IPS DF 6.9 (cell line): ENCODE measurements at places on chromosomes 16 and 17.

DNA sequence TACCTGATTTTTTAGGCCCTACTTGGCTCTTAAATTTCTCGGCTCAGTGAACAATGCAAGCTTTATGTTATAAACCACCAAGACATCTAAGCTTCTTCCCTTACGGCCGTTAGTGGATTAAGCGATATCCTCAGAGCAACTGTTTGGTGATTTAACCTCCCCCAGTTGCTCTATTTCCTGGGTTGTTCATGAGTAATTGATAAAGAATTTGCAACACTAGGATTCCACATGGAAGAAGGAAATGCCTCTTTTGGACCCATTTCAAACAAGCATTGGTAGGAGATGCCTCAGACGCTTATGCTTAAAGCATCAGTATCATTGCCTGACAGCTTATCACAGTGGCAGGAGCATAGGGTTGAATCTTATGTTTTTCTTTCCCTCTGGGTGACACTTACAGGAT lies 65.3 kb downstream of the RBFOX1 start:
- no peak for DNase-seq

DNA sequence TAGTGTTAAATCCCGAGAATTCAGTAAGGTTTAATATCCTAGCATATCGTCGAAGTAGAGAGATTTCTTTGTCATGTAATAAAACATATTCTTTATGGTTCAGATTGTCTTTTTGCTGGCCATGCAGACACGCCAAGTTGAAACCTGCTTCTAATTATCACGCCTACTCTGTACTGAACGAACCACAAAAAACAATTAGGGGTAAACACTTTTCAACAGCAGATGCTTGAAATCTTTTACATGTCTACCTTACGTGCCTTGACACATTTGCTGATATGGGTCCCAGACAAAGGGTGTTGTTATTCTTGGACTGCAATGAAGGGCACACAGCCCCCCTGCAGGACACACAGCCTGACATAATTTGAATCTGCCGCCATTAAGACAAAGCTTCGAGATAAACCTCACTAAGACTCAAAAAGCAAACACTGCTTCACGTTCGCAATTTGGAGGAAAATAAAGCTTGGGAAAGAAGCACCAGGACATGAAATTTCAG lies 13.3 kb downstream of the WIPI1 start:
- DNase-seq = no peak

DNA sequence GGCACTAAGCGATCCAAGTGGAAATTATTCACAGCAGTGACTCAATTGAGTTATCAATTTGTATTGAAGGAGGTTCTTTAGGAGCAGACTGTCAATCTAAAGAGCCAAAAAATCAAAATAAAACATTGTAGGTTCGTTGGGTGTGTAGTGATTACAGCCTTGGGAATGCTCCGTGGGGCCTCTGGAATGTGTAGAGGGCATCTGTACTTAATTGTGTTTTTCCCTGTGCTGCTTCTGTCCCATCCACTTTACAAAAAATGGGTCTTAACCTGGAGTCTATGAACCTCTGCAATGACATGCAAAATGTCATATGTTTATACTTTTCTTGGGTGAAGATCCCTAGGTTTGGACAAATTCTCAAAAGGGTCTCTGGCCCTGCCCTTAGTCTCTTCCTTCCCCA lies 215.1 kb downstream of the CCDC182 start:
- DNase-seq = no peak

- DNase-seq = no peak
Observed at GRCh38 chr16:69190598-69190997, 3.6 kb downstream of the SNTB2 start.

DNA sequence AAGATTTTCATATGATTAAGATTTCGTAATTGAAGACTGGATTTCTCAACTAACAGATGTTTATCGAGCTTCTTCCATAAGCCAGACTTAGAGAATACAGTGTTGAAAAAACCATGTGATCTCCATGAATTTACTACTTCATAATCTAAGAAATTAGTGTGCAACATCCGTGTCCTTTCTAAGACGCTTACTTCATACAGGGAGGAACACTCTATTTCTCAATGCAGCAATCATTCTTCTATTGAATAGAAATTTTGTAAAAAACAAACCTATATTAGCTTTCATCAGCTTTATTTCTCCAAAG lies 946.3 kb downstream of the KCNJ2 start:
- DNase-seq = no peak

DNA sequence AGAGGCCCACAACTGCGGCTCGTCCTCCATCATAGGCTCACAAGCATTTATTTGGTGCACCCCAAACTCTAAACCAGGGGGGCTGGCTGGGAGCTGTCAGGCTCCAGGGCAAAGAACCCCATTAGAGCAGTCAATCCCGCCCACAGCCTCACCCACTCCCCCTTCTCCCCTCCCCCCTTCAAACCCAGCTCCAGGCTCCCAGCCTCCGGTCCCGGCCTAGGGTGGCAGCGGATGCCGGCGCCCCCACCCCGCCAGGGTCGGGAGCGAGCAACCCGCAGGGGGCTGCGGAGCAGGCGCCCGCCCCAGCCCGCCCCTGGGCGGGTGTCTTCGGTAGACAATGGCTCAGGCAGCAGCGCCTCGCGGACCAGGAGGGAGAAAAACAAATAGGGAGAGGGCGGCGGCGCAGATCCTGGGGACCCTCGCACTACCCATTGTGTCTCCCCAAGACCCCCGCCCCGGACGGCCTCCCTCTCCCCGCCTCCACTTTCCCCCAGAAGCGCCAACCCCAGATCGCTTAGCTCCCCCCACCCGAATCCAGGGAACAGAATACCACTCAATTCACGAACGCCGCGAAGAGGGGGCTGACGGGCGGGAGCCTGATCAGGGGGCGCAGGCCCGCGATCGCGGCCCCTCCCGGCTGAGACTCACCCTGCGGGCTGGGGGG lies 572 bp downstream of the FAM171A2 start:
- no peak for DNase-seq

GRCh38 chr17:8409966-8410882 lies 12.6 kb upstream of the RNF222 start:
- peak; percentile 92 for DNase-seq

- no peak for DNase-seq
Observed at GRCh38 chr17:54754560-54754959, 146.1 kb upstream of the TOM1L1 start.

DNA sequence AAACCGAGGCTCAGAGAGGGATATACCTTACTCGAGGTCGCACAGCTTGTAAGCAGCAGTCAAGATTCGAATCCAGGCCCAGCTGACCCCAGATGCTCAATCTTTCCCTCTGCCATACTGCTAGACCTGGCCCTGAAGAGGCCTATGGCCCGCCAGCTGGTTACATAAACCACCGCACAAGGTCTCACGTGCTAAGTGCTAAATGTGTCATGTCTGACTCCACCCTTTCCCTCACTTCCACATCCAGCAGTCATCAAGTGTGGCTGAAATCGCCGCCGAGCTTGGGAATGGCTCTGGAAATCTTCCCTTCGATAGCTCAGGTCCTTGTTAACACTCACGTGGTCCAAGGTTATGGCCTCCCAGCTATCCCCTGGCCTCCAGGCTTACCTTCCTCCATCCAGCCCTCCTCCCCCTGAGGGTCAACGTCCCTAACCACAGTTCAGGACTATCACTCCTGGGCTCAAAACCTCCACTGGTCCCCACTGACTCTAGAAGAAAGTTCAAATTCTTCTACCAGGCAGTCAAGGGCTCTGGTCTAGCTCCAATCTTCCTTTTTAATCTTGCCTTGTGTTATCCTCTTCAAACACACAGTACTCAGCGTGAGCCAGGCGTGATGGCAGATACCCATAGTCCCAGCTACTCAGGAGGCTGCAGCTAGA lies 3.5 kb downstream of the ZBTB4 start:
- DNase-seq = no peak

GRCh38 chr17:29844339-29845048 lies 85.5 kb downstream of the SSH2 start:
- no peak for DNase-seq

GRCh38 chr17:33038740-33039139 lies 47.1 kb downstream of the SPACA3 start:
- peak; percentile 33 for DNase-seq

DNA sequence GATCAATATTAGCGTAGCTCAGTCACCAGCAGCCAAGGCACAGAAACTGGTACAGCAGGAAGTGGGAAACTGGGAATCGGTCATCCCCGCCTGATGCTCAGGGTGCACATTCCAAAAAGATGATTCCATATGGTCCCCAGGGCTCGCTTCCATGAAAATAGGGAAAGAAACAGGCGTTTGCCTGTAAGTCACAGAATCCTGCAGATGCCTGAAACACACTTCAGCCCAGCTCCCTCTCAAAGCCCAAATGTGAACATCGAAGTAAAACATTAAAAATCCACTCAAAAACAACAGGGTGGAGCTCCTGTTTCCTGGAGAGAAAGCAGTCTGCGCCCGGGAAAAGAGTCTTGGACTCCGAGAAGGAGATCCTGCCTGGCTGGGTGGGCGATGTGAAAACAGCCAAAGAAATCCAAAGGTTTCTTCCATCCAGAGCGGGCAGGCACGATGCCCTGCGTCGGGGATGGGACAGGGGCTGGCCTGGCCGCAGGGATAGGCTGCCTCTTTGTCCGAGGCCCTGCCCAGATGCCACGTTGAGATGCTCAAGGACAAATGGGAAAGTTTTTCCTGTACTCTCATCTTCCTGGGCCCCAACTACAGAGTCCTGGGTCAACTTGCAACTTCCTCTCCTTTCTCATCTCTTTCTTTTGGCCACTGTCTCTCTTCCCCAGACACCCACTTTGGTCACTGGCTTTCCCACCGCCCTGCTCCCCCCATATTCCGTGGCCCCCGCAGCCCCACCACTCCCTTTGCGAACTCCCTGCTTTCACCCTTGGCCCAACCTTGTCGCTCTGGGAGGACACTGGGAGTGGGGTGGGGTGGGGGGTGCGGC lies 743 bp downstream of the WIPI1 start:
- peak; percentile 52 for DNase-seq

DNA sequence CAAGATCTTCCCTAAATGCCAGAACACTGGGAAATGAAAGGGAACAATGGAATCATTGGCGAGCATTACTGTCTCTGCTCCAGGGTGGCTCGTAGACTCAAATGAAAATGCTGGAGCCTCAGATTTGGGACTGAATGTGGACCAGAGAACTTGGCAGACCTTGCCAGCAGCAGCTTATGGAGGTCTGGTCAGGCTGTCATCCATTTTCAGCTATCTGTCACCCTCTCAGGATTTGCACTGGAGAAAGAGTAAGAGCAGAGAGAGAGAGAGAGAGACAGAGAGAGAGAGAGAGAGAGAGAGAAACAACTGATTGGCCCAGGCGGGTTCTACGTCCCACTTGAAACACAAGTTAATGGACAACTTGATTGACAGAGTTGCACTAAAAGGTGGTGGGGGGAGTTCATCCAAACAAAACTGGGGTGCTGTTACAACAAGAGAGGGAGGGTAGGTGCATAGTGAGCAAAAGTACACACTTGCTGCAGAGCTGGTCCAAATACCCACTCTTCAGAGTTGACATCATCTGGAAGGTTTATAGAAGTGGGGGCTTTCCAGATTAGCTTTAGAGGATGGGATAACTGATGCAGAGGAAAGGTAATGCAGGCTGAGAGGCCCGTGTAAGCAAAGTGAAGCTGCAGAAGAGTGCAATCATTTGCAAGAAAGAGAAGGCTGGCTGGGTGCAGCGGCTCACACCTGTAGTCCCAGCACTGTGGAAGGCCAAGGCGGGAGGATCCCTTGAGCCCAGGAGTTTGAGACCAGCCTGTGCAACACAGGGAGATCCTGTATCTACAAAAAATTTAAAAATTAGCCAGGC lies 16.5 kb upstream of the NSMCE1 start:
- DNase-seq = no peak

- no peak for DNase-seq
Observed at GRCh38 chr17:11256877-11257276, 15.9 kb downstream of the SHISA6 start.

- no peak for DNase-seq
Observed at GRCh38 chr16:463071-463470, 37.6 kb downstream of the RAB11FIP3 start.

- DNase-seq = no peak
Observed at GRCh38 chr16:87068762-87069150, 248.4 kb downstream of the C16orf95 start.

DNA sequence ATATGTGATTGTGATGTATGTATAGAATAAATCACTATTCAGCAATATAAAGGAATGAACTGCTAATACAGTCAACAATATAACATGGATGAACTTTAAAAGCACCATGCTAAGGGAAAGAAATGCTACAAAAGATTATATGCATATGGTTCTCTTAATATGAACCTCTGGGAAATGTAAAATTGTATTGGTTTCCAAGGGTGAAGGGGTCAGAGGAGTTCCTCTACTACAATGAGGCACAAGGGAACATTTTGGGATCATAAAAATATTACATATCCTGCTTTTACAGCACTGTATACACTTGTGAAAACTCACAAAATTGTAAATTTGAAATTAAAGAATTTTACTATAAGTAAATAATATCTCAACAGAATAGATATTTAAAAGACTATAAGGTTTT lies 111.4 kb downstream of the CA10 start:
- DNase-seq = no peak

DNA sequence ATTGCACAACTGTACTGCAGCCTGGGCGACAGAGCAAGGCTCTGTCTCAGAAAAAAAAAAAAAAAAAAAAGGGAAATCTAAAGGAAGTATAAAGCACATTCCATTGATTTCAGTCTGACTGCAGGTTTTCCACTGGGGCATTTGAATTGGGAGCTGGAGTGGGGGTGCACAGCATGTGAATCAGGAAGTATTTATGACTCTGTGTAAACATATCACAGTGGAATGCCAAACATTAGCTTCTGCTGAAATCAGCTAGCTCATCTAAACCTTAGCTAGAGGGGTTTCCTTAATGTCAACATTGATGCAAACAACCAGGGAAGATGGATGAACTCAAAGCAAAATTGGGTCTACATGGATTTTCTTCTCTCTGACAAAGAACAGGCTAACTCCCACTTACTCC lies 641.0 kb upstream of the EEF2KMT start:
- no peak for DNase-seq

- no peak for DNase-seq
Observed at GRCh38 chr17:71383091-71383490, 737.7 kb upstream of the SOX9 start.
